Activated T-cell treated with anti-CD3 and anti-CD28 coated beads, Interleukin-2, amount 50 U/mL, for 1 hour (primary cell): ENCODE measurements at places on chromosomes 7 and 10.

GRCh38 chr10:70843333-70843732, 27.6 kb downstream of the SGPL1 start:
- no peak for DNase-seq

GRCh38 chr10:127122831-127123230, 73.6 kb downstream of the INSYN2A start:
- no peak for DNase-seq

GRCh38 chr10:3886641-3887251, 101.7 kb upstream of the KLF6 start:
- DNase-seq, result no peak

- no peak for DNase-seq
Observed at GRCh38 chr7:151514461-151515275, 5.0 kb downstream of the RHEB start.

- DNase-seq, result no peak
Observed at GRCh38 chr7:72577107-72577506, 165.0 kb upstream of the CALN1 start.

GRCh38 chr10:38054361-38054797, 39.8 kb upstream of the ZNF37A start:
- no peak for DNase-seq

DNA sequence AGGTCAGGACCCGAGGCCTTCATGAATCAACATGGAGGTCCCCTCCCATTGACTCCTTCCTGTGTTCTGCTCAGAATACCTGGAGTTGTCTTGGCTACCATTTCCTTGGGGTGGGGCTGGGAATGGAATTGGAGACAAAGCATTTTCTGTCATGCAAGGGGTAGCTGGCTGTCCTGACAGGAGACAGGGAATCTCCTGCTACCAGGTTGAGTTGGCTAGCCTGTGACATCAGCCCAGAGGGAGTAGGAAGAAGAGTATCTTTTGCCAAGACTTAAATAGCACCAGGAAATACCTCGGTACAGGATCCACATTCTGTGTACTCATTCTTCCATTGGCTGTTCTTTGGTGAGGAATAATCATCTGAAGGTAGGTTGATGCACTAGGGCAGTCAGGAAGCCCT, 4.9 kb downstream of the ZDHHC16 start:
- DNase-seq, result no peak

DNA sequence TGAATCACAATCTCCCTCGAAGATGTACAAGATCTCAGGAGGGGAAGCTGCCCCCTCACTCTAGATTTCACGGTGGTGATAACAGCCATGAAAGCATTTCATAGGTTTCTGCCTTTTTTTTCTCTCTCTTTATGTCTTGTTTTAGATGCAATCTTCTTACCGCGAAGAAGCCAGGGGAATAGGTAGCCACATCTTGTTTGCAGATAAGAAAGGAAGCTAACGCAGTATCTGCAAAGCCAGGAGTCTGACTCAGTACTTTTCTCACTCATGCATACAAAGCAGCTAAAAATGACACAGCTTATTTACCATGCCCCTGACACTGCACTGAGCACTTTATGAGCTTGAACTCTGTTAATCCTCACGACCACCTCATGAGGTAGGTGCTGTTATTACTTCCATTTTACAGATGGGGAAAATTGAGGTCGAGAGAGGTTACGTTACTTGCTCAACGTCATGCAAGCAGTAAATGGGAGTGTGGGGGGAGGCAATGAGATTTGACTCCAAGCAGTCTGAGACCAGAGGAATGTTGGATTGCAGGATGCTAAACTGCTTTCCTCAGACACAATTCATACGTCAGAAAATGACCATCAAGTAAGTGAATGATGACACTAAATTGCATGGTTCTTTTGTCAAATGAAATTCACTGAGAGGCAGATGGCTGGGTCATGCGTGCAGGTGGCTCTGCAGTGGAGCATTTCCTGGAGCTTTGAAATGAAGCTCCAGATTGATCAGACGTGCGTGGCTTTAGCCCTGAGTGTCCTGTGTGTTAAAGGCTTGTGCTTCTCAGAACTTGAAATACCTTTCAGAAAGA, 3.3 kb downstream of the MAP3K8 start:
- no peak for DNase-seq

- DNase-seq, result peak; percentile 63
Observed at GRCh38 chr10:6543431-6544005, 36.6 kb downstream of the PRKCQ start.

- no peak for DNase-seq
Observed at GRCh38 chr7:97871659-97872024, 566 bp downstream of the ASNS start.

DNA sequence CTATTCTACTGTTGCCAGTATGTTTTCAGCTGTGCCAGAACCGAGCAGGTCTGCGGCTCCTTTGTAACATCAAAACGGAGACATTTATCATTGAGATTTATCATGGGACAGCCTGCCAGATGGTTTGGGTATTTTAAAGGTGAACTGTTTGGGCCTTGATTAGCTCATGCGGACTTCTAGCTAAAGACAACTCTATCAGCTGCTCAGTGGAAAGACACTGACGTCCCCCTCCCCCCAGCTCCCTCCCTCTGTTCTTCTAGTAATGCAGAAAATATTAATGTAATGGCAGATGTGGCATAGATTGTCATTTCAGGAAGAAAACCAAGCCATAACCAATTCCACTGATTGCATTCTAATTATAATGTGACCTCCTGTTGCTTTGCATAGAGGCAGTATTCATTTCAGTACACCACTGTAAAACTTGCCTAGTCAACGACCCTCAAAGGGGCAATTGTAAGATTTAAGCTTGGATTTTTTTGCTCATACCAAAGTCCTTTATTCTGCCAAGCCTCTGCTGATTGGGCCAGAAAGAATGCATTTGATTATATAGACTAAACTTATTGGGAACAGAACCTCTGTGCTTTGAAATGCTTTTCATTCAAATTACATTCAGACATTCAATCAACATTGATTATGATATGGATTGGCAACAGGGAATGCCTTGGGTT, 966.8 kb downstream of the LRMDA start:
- DNase-seq, result no peak
